A172 (cell line): ENCODE measurements at places on chromosomes 16 and 17. TPM values are rescaled to one million over a fixed set of nuclear protein-coding genes. Genes with fewer than 3 reads are reported as not detected.
A peak's percentile ranks its signal among the peaks of the same experiment; 100 is the strongest.

DNA sequence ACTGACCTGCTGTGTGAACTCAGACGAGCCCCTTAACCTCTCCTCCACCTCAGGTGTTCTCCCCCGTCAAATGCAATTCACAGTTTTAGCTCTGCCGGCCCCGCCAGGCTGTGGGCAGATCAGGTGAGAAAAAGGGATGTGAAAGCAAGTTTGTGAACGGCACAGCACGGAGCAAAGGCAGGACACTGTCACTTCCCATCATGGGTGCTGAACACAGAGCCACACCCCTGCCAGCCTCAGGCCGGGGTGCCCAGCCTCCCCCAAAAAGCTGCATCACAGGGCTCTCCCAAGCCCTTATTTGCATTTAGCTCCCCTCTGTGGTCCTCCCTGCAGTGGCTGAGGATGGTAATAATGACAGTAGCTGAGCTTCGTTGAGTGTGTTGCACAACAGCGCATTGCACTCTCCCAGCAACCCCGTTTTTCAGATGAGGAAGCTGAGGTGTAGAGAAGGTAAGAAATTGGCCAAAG, 88.8 kb upstream of the TNRC6C start:
- no peak for DNase-seq

DNA sequence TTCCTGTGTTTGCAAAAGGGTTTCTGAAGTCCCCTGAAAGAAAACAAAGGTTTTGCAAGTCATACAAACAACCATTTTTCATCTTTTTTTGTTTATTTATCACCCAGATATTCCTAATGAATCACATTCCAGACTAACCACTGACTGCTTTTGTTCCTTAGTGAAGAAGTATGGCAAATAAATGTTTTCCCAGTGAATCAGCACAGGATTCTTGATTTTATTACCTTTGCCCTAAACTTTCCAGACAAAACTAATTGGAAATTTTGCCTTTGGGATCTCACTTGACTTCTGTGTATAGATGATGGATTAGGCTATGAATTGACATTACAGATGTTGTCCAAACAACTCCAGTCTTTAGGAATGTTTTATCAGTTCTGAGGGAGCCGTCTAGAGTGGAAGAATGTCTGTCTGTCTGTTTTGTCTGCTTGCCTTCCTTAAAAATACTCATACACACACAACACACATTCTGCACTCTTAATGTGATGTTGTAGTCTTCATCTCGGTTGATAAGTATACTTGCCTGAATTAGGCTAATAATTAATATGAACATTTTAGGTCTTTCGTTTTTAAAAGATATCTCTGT, 48.9 kb downstream of the VMP1 start:
- peak; percentile 98 for DNase-seq

GRCh38 chr16:17177959-17178905, 292.5 kb downstream of the XYLT1 start:
- no peak for DNase-seq

DNA sequence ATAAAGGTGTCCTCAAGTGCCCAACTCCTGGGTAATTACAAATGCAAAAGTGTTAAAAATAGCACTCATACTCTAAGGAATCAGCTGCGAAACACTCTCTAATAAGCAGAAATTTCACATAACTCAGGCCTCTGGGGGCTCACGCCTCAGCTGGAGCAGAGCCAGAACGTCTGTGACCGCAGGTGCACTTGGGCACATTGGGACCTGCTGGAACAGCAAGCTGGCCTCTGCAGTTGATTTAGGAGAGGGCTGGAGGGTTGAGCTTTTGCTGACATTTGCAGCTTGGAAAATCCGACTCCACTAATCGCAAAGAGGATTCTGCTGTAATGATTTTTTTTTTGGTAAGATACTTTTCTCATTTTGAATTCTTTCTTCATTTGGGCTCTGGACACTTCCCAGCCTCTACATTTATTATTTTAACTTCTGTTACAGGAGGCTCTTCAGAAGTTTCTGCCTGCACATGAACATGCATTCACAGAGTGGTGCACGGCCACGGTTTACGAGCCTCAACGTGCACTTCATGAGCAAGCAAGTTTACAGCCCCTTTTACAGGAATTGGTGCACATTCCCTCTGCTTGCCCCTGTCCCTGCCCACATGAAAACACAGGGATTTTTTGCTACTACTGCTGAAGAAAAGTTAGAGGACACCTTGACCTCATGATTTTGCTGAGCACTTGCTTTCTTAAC, 4.1 kb upstream of the SNTB2 start:
- no peak for DNase-seq

- peak; percentile 67 for DNase-seq
Measured at GRCh38 chr16:77564791-77565390, 130.1 kb upstream of the ADAMTS18 start.

Gene EPN3
- total RNA-seq, result 0.14 TPM in 1 of 2 replicates, not detected in the other
